ENCODE measurements at places on chromosomes 1 and 21.

DNA sequence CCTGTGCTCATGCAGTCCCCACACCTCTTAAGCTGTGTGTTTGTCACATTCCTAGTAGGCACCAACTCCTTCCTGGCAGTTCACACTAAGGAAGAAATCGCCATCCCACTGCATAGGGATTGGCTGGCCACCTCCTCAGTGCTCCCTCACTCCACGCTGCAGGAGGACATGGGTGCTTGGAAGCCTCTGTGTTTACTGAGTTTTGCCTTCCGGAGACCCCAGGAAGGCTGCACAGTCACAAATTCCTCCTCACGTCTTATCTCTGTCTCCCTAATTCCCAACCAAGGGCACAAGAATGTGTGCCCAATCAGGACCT is 93.8 kb upstream of the GALNT2 start:
- no peak for DNase-seq

- no peak for DNase-seq
Measured at GRCh38 chr1:59640851-59641250, 173.9 kb upstream of the HOOK1 start.

GRCh38 chr1:94595658-94596057 is 54.1 kb upstream of the F3 start:
- no peak for DNase-seq

GRCh38 chr1:160062230-160062532 is 7.8 kb downstream of the KCNJ10 start:
- DNase-seq = no peak

DNA sequence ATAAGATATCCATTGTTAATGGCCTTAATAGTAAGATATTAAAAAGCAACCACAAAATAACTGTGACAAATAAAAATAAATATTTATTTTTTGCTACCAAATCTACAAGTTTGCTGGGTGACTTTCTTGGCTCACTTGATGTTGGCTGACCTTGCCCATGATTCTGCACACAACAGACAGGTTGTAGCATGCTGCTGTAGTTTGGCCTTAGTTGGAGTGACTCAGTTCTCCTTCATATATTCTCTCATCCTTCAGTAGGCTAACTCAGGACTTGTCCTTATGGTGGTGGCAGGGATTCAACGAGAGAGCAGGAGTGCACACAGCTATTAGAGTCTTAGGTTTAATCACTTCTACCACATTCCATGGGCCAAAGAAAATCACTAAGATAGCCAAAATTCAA is 437.9 kb downstream of the MRPL39 start:
- DNase-seq = no peak

- DNase-seq = no peak
Measured at GRCh38 chr21:28396421-28396820, 596.3 kb downstream of the LTN1 start.

DNA sequence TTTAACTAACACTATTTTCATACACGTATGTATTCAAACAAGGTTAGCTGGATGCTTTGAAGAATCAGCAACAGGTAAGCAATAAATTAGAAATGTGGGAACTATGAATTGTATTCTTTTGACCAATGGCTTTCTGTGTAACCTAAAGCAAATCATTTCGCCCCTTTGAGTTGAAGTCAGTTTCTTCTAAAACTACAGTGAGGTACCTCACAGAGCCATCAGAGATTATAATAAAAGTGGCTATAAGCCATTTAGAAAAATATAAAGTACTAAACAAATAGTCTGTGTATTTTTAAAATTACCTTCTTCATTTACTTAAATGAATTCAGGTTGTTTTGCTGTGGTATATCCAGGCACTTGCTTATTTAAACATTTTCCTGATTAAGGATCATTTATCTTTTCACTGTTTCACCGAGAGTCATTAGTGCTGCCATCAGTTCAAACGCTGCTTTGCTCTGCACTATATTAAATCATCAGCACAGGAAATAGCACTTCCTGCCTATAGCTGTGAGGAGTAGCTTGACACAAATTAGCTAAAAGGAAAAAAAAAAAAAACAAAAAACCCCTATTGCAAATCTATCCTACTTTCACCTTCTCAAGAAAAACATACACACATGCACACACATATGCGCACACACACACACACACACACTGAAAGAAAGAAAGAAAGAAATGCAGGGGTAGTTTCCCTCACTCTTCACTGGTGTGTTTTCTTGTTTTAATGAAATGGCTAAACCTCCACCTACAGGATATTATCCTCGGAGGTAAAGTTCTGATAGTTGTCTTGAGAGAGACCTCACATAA is 39.8 kb upstream of the C1orf105 start:
- DNase-seq = no peak

DNA sequence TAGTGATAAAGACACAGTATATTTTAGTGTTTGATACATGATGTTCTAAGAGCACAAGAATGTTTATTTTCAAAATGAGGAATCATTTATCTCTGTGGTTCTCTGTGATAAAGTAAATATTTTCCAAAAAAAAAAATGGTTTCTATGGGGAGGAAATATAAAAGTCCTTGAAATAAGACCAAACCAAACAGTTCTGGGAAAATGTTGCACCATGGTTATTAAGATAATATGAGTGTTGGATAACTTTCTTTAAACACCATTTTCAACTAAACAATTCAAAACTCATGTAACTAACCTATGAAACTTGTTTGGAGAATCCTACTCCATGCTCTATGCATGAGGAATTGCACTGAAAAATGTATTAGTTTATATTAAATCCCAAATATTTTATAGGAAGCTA is 184.6 kb downstream of the KCNT2 start:
- DNase-seq = no peak

All from NB4 (cell line).